ENCODE measurements at places on chromosomes 5 and 9.

DNA sequence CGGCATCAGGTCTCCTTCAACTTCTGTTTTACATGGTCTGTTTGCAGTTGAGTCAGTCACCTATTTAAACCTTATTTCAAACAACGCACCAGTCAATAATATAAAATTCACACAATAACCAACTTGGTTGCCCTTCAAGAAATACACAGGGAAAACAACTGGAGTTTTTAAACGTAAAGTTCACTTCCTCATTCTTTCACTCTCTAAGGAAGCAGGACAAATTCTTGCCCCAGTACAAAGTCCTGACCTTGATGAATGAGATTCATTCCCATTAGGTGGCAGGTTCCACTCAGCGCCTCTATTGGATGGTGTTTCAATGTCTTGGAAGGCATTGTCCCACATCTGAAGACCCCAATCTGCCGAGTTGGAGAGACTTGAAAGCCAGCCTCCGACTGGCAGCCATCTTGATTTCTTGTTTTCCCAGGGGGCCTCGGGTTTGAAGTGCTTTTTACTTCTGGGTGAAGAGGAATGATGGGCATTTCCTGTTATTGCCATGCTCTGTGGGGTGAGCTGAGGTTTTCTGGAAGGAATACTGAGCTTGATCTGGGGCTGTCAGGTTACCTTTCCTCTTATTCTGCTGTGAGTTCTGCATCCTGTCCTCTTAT lies 105.0 kb downstream of the ACER2 start:
- no peak for DNase-seq

- DNase-seq: no peak
These were observed 36.7 kb upstream of the CTNNA1 start for GRCh38 chr5:138716456-138716924.

DNA sequence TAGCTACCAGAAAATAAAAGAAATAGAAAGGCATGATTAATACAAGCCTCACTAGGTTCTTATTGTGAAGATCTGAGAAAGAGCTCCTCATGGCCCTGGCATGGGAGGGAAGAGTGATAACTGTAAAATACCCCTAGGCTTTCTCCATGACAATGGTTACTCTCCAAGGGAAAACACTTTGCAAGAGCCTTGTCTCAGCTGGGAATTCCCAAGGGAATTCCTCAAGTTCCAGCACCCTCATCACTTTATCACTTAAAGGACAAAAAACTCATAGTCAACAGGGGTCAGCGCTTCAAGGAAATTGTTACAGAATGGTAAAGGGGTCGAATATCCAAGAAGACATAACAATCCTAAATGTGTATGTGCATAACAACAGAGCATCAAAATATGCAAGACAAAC lies 21.2 kb downstream of the SYK start:
- no peak for DNase-seq

DNA sequence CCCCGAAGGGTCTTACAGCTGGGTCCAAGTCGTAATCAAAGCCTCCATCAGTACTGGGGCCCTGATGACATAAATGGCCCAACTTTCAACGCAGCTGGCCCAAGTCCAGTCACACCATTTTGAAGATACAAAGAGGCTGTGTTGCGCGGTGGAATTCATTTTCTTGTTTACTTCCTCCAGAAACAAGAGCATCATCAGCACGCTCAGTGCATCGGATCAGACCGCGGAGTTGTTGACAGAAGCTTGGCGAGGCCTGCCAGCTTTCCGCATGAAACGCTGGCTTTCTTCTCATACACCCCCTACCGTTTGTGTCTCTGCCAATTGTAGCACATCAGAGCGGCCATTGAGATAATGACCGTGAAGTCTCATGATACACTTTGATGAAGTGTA lies 101.7 kb upstream of the SPATA31D4 start:
- DNase-seq: no peak

DNA sequence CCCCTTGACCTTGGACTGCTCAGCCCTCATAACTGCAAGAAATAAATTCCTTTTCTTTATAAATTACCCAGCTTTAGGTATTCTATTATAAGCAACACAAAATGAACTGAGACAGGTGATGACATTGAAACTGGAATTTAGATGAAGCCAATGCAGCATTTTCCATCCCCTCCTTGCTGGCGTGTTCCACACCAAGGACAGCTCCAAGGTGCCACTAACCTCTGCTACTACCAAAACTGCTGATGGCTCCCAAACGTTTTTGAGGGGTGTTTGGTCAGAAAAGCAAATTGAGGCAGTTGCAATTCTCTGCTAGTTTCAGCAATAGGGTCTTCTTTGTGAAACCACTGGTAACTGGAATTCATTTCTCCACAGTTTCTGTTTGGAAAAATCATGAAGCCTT lies 124.8 kb downstream of the DRD1 start:
- DNase-seq: no peak

DNA sequence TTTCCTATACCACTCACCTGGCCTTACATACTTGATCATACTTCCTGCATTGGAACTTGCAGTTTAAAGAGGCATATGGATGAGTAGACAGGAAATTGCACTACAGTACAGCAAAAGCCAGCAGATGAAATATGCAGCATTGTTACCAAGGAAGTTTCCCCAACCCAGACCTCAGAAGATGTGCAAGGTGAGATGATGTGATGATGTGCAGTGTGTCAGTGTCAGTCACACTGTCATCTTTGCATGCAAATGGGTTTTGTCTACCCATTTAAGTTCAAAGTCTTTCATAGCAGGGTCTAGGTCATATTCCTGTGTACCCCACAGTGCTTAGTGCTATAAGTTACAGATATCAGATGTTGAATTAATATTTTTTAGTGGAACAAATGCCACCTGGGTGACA lies 89.3 kb upstream of the CER1 start:
- no peak for DNase-seq

DNA sequence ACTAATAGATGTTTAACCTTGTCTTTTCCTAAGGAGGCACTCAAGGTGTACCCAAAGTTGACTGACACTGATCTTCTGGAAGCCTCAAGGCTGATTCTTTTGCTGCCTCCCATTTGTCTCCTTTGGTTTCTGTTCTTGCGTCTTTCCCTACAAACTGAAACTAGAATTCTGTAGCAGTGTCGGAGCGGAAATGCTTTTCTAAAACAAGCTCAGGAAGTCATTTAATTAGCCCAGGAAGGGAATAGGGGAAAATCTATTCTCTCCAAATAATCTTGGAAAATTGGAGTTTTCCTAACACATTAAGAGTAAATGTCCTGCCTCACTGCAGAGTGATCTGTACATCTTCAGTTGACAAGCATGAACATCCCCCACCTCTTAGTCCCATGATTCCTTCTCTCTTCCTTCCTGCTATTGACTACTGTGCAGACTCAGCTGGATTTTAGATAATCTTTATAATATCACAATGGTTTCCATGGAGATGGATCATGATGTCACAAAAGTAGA lies 182.7 kb downstream of the NR3C1 start:
- no peak for DNase-seq

DNA sequence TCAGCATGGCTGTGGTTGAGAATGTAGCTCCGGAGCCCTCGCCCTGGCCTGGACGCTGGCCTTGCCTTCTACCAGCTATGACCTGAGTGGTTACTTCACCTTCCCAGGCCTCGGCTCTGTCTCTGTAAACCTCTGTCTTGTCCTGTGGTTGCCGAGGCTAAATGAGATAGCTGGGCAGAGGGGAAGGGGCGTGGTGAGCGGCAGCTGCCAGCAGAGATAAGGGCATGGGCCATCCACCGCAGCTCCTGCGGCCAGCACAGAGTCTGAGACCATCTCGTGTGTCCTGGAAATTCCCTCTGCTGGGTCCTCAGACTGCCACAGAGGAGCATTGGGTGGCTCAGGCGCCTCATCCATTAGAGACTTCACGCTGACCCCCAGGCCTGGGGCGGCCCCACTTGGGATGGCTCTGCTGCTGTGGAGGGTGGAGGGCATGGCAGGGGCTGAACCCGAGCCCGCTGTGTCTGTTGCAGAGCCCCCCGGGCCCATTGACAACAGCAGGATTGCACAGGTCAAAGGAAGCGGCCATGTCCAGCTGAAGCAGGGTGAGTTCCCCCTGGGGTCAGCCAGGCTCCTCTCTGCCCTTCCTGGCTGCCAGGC lies 43.9 kb downstream of the USP20 start:
- no peak for DNase-seq

GRCh38 chr5:19855931-19856330 lies 132.1 kb downstream of the CDH18 start:
- no peak for DNase-seq

DNA sequence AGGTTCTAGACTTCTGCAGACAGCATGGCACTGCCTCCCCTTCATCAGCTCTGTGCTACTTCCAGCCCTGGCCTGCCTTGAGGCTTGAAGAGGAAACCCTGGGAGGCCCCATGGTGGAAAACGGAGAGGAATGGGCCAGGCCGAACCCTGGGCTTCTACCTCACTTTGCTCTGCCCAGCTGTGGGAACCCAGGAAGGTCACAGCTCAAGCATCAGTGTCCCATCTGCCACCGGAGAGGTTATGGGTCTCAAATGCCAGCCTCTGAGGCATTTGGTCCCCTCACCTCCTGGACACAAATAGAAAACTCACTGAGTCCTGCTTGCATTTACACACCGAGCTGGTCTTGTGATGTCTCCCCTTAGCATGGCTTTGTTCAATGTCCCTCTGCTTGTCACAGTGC lies 80.1 kb upstream of the ALDH1B1 start:
- DNase-seq: no peak

GRCh38 chr9:133199648-133200321 lies 9.3 kb downstream of the OBP2B start:
- DNase-seq: peak; percentile 40

DNA sequence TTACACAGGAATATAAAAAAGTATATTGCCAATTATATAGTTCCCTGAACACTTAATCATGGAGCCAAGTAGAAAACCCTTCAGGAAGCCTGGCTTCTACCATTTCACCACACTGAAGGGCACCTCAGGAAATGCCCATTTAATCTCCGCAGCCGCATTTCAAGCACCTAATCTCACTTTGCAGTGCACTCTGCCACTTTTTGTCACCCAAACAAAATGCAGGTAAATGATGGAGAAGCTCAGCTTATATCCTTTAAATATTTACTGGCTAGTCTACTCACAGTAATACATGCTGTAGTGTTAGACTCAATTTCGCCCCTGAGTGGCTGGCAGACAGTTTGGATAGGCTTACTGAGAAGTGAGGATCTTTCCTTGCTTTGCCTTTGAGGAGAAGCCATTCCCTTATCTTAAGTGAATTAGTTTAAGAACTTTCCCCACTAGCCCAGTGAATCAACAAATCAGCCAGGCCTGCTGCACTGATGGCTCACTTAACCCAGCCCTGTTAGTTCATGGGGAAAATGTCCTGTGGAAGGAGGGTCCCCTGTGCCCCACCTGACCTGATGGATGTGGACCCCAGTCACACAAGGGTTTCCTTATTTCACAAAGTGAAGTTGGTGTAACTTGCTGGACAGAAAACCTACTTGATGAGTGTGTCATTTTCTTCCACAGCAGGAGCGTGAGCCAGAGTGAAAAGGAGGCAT lies 209.7 kb downstream of the CAAP1 start:
- DNase-seq: no peak

DNA sequence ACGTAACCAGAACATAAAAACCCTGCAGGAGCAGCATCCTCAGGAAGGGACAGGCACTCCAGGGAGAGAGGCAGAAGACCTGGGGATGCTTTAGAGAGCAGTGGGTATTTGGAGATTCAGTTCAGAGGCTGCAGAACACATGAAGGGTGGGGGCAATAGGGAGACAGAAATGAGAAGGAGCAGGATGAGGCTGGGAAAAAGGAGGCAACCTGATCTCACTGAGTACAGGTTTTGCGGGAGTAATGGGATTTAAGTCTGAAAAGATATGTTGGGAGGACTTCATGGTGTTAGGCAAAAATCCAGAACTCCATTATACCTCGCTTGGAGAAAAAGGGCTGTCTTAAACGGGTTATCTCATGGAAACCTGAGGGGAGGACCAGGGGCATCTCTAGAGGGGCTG lies 41.3 kb upstream of the GARNL3 start:
- no peak for DNase-seq

DNA sequence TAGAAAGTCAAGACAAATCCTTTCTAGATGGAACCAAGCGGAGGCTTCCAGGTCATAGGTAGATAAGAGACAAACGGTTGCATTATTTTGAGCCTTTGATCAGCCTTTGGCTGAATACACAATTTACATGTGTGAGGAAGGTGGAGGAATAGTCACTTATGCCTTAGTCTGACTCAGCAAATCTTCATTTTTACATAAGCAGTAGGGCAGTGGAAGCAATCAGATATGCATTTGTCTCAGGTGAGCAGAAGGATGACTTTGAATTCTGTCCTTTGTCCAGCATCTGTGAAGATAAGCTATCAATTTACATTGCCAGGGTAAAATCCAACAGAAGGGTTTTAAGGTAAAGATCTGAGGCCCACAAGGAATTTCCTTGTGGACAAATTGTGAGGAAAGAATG lies 23.8 kb downstream of the TUSC1 start:
- DNase-seq: no peak
